Activated CD4-positive, alpha-beta T cell treated with anti-CD3 and anti-CD28 coated beads, Interleukin-2, Interleukin-6, amounts not matched to agents 100 ng/mL and 50 ng/mL, durations not matched to agents 16 hours and 8 hours (primary cell): ENCODE measurements at places on chromosomes 11 and 22.

GRCh38 chr11:85595285-85595884 lies 31.8 kb downstream of the DLG2 start:
- DNase-seq, result peak; percentile 56

- no peak for DNase-seq
Observed at GRCh38 chr11:43687120-43687791, 6.7 kb downstream of the HSD17B12 start.

DNA sequence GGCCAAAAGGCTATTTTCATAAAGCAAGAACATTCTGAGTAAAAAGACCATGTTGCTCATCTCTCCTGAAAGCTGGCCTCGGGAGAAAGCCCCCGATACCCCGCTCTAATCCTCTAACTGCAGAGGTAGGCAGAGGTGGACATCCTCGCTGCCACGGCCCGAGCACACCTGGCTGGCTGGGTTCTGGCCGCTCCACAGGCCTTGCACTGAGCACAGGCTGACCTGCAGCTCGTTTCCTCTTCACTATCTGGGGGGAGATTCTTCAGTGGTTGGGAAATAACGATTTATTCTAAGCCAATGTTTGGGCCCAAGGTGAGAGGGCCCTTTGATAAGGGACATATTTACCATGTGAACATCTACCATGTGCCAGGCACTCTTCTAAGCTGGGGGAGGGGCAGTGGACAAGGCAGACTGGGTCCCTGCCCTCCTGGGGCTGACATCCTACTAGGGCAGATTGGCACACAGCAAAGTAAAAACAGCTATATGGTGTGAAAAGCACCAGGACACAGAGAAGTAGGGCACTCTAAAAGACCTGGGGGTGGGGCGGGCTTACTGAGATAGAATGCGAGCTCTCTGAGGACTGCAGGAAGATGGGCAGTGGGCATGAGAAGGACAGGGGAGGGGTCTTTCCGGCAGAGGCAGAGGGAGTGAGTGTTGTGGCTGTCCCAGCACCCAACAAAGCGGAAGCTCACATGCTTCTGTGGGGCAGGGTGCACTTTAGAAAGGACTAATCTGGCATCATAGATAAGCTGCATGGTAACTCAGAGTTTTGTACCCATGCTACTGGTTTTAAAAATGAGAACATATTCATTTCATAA lies 65.5 kb upstream of the ARFGAP3 start:
- no peak for DNase-seq

- no peak for DNase-seq
Observed at GRCh38 chr11:69504576-69505335, 23.3 kb downstream of the LINC01488 start.

DNA sequence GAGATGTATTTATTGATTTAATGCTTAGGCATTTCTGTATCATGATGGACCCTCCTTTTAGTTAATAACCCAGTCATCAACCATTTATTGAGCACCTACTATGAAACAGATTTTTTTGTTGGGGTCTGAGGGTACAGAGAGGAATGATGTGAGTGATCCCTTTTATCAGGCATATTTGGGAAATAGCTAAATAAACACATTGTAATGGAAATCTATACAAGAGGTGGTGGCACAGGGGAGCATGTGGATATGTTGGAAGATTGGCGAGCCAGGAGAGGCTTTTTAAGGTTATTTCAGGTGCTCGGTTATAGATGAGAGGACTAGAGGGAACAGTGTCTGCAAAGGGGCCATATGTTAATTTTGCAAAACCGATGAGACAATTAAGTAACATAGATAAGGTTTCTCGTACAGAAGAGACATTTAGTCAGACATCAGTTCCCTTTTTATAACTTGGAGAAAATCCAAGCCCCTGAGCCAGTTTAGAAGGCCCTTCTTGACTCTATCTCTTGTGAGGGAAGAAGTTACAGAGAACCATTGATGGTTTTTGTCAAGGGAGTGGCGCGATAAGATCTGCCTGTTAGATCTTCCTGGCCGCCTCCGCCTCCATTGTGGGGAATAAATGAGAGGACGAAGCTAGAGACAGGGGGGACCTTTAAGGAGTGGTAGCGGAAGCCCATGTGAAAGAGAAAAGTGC lies 2.0 kb downstream of the ATXN10 start:
- no peak for DNase-seq

DNA sequence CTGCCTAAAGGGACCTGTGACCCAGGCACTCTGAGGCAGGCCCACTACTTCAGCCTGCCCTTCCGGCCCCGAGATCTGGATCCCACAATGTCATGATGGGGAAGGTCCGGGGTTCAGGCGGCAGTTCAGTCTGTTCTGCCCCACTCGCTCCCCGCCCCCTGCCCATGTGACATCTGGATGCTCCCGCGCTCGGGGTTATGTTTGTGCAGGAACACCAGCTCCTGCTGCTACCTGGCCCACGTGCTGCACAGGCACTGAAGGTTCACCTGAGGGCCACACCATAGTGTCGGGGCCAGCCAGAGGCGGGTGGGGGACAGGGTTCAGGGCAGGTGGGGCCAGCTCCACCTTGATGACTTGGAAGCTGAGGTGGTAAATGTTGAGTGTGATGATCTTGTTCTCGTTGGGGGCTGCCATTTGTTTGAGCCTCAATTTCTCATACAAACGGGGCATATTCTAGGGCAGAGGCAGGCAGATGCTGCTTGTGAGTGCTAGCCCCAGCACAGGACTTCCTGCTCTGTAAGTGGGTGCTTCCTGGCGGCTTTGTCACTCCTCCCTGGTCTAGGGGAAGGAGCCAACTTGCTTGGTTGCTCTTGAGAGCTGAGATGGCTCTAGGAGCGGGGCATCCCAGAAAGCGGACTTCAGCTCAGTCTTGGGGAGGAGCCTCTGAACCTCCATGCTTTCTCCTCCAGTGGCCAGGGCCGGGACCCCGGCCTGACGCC lies 4.4 kb upstream of the SIPA1 start:
- DNase-seq, result no peak

- no peak for DNase-seq
Observed at GRCh38 chr22:42451499-42452145, 19.4 kb upstream of the NFAM1 start.

- DNase-seq, result peak; percentile 76
Observed at GRCh38 chr11:45964911-45965389, 42.5 kb downstream of the LARGE2 start.

DNA sequence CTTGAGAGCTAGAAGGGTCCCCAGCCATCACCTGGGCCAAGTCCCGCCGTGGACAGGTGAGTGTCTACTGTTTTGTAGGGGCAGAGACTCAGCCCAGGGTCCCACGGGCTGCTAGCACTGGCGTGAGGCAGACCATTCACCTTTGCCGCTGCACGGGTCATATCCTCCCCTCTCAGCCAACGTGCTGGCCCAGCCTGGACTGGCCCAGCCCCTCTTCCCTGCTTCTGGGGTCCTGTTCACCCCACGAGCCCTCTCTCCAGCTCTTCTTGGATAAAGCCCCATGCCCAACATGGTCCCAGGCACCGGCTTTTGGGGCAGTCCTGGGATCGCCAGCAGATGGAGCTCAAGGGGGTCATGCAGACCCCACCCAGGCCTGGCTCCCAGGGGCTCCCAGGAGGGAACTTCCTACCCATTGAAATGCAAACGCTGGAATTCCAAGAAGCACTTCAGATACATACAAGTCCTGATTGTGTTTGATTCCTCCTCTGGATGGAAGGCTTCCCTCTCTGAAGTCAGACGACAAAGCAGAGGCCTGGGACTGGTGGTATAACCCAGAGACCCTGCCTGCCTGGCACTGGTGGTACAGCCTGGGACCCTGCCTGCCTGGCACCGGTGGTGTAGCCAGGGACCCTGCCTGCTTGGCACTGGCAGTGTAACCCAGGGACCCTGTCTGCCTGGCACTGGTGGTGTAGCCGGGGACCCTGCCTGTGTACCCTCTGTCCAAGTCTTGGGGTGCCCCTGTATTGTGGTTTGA lies 8.9 kb upstream of the SEPTIN5 start:
- DNase-seq, result no peak

DNA sequence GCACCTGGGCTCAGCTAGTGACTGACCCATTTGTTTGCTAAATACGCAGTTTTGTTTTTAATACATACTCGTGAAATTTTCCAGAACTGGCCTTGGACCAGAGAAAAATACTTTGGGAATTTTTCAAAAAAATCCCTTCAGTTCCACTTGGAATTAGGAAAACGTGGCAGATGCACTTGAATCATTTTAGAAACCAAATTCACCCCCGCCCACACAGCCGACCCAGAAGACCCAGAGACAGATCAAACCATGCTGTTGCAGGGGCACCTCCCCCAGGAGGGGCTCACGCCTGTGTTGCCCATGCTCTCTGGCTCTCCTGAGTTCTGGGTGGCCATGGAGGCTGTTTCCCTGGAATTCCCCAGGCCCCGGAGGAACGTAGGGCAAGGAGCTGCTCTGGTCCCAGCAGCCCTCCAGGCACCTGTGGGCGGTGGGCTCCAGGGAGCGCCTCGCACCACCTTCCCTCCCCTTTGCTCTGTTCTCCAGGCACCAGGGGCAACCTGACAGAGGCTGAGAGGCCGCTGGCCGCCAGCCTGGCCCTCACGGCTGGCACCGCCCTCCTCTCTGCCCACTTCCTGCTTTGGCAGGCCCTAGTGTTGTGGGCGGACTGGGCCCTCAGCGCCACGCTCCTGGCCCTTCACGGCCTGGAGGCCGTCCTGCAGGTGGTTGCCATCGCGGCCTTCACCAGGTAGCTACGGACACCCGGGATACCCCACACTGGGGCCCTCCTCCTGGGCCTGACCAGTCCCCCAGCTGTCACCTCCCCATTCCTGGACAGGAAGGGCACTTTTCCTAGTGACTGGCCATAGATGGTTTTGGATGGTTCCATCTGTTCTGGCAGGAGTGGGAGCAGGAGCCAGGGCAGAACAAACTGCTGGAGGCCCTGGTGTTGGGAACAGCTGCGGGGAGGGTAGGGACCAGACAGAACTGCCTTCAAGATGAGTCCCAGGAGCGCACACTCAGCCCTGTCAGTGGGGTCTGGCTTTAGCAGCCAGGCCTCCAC lies 3.3 kb upstream of the EPS8L2 start:
- no peak for DNase-seq

DNA sequence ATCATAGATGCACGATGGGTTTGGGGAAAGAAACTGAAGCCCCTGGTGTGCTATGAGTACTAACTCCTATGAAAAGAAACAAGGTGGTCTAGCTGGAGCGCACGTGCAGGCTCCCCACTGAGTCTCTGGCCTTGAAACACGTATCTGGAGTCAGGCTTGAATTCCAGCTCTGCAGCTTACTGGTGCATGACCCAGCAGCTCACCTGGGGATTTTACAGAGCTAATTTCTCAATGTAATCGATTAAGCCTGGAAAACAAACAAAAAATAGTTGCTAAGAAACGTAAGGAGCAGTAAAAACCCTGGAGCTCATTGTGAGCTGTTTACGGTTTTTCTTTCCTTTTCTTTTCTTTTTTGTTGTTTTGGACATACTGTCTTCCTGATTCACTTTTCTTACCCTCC lies 12.3 kb downstream of the KCNJ1 start:
- DNase-seq, result no peak

DNA sequence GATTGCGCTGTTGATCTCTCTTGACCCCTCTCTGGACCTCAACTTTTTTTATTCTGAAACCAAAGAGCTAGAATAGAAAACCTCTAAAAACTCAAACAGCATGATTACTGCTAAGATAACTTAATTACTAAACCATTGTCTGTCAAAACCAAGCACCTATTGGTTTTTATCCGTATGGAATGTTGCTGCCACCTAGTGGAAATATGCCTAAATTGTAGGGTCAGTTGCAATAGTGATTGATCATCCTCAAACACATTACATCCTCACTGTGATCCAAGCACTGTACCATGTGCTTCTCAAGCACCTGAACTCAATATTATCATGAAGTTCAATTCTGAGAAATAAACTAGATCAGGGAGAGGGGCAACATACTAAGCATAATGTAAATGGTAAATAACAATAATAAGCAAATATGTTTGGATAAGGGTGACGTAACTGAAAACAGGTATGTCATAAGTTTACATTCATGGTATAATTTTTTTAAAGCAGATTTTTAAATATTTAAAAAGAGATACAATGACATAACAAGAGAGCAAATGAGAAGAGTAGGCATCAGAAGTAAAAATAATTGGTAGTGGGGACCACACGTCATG lies 3.8 kb upstream of the OR5A2 start:
- DNase-seq, result peak; percentile 72

DNA sequence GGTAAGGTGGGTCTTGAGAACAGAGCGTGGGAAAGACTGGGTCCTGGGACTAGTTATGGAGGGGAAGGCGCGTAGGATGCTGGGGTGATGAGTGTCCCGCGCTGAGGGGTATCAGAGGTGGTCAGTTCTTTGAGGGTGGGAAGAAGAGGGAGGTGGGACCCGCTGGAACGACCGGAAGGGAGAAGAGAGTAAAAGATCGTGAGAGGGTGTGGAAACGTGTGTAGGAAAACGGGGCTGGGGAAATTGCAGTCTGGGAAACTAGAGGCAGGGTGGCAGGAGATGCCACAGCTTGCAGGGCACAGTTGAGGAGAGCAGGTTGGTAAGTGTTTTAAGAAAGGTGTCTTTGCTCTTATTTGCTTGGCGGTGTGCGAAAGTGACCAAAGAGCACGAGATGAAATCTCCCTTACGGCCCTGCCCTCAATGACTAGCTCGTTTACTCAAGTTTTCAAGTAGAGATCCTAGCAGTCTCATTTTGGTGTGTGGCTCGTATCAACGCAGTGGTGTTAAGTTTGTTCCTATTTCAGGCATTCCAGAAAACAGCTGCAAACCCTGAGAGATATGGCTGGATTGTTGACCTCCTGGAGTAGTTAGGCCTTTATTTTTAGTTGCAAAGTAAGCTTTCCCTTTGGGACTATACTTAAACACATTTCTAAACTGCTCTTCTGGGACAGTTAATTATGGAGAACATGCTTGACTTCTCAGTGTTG lies 615 bp downstream of the STT3A start:
- DNase-seq, result no peak

GRCh38 chr22:37926771-37927636 lies 20.9 kb downstream of the MICALL1 start:
- DNase-seq, result no peak

DNA sequence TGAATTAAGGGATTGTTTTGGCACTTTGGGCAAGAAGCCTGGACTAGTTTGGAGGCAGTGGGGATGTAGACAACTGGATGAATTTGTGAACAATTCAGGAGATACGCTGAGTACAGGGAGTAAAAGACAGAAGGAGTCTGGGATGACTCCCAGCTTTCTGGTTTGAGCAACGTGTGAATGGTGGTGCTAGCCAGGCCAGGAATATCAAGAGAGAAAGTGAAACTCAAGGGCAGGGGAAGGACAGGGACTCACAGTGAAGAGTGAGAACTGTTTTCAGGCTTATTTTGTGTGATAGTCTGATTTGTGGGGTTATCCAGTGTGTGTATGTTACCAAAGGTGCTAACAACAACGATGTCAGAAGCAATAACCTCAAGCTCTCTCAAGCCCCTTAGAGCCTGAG lies 15.9 kb downstream of the CHRM1 start:
- no peak for DNase-seq

GRCh38 chr11:71934213-71934612 lies 5.4 kb downstream of the RNF121 start:
- DNase-seq, result no peak

DNA sequence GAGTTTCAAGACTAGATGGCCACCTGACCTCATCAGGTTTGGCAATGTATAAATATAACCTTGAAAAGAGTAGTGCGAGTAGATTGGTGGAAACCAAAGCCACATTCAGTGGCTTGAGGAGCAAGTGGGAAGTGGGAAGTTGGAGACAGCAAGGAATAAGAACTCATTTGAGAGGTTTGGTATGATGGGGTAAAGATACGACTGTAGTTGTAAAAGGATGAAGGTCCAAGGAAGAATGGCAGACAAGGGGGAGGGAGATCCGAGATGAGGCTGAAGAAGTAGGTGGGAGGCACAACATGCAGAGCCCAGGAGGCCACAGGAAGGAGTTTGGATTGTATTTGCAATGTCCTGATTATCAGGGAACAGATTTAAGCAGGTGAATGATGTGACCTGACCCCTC lies 20.8 kb downstream of the RASSF10 start:
- no peak for DNase-seq
